M059J (cell line): ENCODE measurements at places on chromosomes 6 and 20. TPM values are rescaled to one million over a fixed set of nuclear protein-coding genes. Genes with fewer than 3 reads are reported as not detected.

The TOP1 gene
- total RNA-seq, result 20.1 and 49.9 TPM in 2 replicates

The ZNF165 gene
- 0.89 and 1.6 TPM in 2 replicates for total RNA-seq

- no peak for DNase-seq
Measured at GRCh38 chr6:75800133-75800532, 51.1 kb downstream of the MYO6 start.

The SPAG4 gene
- 24.0 and 36.1 TPM in 2 replicates for total RNA-seq

DNA sequence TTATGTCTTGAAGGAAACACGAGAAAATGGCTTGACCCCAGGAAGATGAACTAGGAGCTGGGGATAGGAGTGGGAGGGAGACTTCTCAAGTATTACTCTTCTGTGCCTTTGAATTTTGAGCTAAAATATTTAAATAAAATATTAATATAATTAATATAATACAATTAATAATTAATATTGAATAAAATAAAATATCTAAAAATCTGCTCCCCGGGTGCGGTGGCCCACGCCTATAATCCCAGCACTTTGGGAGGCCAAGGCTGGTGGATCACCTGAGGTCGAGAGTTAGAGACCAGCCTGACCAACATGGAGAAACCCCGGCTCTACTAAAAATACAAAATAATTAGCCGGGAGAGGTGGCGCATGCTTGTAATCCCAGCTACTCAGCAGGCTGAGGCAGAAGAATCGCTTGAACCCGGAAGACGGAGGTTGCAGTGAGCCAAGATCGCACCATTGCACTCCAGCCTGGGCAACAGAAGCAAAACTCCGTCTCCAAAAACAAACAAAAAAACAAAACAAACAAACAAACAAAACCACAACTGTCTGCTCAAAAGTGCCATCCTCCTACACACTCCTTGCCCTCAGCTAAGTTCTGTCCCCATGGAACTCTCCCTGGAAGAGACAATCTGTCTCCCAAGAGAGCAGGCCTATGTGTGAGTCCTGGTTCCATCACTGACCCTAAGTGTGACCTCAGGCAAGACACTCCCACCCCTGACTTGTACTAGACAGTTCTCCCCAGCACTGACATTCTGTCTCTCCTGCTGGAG is 13.7 kb upstream of the TRIB3 start:
- DNase-seq, result no peak

- DNase-seq, result no peak
Measured at GRCh38 chr6:17650656-17651309, 50.7 kb downstream of the FAM8A1 start.

The RGL2 gene
- total RNA-seq, result 29.9 and 54.6 TPM in 2 replicates

DNA sequence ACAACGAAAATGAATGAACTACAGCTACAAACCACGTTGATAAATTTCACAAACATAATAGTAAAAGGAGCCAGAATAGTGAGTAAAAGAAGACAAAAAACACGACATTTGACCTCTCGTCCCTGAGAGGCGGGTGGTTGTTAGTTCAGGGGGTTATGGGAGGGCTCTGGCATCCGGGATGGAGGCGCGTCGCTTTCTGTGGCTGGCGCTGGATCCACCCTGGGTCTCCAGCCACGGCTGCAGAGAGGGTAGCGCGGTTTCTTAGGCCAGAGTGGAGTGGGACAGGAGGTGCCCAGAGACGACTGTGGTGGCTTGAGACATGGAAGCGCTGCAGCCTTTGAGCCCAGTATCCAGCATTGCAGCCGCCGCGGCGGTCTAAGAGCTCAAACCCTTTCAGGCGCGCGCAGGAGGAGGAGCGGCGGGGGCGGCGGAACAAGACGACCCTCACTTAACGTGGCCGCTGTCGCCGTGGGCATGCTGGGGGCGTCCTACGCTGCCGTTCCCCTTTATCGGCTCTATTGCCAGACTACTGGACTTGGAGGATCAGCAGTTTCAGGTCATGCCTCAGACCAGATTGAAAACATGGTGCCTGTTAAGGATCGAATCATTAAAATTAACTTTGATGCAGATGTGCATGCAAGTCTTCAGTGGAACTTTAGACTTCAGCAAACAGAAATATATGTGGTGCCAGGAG is 3.7 kb upstream of the ZSCAN23 start:
- peak; percentile 18 for DNase-seq

DNA sequence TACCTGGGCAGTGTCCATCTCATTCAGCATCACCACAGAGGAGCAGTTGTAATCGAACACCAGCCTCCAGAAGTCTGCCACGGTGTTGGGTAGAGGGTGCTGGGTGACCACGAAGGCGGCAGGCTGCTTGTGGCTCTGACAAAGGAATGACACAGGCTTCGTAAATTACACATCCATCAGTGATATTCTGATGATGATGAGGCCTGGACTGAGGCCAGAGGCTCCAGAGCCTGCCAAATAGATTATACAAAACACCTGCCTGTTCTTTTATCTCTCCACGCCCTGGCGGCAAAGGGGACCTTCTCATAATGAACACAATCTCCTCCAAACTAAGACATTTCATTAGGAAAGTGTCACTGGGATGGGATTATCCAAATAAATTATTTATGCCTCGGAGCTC is 480.2 kb upstream of the CHD6 start:
- DNase-seq, result no peak

DNA sequence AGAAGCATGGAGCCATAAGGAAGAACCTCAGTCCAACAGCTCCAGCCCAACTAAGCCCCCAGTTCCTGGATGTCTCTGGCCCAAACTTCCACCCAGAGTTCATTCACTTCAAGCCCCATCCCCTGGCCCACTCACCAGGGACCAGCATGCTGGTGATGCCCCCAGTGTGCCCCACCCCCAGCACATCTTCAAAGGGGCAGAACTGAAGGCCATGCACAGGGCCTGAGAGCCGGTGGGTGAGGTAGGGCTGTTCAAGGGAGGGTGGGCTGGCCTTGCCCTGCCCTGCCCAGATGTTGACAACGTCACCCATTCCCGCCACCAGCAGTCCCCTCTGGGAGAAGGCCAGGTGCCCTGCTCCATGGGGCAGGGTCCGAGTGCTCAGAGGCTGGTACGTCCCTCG is 3.6 kb downstream of the B3GALT4 start:
- DNase-seq, result no peak

GRCh38 chr6:92906385-92906784 is 513.0 kb downstream of the EPHA7 start:
- peak; percentile 1 for DNase-seq

DNA sequence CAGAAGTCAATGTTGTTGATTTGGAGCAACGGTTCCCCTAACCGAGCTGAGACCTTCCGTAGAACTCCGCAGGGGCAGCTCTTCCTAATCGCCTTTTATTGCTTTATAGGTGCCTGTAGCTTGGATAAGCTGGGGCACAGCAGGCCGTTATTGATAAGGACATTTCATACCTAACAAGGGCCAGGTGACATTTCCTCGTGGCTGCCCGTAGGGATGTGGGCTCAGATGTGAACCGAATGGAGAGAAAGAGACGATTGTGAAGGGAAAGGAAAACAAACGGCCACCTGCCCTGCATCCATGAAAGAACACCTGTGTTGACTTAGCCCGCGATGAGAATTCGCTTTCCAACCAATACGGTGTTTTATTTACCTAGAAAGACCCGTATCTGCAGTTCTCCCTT is 53.3 kb upstream of the DACT2 start:
- DNase-seq, result no peak
